T-helper 1 cell (primary cell): ENCODE measurements at places on chromosomes 7 and 10.

DNA sequence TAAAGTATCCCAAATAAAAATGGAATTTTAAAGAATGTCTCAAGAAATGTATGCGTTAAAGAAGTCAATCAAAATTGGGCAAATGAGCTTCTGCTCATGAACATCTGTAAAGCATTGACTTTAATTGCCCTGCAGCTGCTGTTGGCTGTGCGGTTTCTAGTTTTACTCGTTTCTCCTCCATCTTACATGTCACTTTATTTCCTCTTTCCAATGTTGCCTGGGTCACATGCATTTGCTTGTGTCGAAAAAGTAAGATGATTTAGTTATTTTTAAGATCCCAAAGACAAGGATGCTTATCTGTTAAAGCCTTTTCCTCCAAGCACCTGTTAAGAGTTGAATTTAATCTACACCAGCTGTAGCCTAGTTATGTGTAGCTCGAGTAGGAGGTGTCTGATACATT is 310.4 kb downstream of the EXOC4 start:
- no peak for DNase-seq

DNA sequence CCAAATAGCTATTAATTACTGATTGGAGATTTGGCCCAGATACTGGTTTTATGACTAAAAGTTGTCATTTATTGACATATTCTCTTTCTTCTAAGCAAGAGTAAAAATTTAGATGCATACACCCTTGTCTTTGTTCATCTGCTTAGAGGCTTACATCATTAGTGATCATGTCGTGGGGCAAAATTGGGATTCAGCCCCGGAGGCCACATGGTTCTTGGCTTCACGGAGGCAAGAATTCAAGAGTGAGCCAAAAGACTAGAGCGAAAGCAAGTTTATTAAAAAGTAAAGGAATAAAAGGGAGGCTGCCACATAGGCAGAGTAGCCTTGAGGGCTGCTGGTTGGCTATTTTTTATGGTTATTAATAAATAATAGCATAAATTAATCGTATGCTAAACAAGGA is 41.1 kb downstream of the MINPP1 start:
- DNase-seq, result no peak

- DNase-seq, result no peak
These were observed 10.7 kb downstream of the ARMH3 start for GRCh38 chr10:102045292-102045691.

DNA sequence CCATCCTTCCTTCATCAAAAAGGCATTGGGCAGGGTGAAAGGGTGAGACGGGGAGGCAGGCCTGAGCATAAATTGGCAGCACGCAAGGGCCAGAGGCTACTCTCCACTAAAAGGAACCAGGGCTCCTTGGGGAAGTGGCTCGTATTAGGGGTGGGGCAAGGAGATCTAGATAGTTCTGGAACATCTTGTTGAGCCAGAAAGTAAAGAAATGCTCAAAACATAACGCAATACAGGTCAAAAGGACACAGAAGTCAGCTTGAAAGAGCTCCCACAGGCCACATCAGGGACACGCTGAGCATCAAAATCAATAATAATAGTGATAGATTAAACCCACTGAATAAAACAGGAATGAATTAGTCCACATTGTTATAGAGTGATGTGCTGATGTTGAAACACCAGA is 203.1 kb downstream of the ELMO1 start:
- DNase-seq, result no peak

DNA sequence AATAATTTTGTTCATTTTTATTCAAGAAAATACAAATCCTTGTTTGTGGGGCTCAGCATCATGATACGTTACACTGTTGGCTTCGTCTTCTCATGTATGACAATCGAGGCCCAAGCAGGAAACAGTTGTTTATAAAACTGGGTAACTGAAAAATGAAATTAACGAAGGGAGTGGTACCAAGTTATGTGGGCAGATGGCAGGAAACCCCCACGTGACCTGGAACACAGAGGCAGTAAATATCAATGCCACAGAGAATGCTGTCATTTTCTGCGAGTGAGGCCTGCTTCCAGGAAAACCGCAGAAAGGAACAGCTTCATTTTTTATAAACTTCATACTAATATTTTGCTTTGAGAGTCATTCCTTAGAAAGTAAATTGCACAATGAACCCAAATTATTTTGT is 201.0 kb upstream of the ADARB2 start:
- no peak for DNase-seq

GRCh38 chr7:27520815-27521790 is 141.6 kb downstream of the HIBADH start:
- DNase-seq, result no peak

- DNase-seq, result no peak
These were observed 718.3 kb downstream of the GRID1 start for GRCh38 chr10:85648279-85648754.

DNA sequence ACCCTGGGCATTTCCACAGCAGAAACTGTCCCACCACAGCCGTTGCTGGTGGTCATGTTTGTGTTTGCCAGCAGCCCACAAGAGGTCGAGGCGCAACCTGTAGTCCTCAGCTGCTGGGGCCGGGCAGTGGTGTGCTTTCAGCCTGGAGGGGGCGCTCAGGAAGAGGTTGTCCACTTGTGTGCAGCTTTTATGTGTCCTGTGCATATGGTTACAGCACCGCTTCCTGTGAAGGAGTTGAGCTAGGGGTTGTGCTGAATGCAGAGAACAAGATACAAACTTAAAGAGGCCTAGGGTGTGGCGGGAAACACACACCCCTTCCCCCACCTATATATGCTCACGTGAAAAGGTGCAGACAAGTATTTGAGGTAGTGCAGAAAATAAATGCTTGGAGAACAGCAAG is 29.5 kb upstream of the PFKFB3 start:
- peak; percentile 82 for DNase-seq

DNA sequence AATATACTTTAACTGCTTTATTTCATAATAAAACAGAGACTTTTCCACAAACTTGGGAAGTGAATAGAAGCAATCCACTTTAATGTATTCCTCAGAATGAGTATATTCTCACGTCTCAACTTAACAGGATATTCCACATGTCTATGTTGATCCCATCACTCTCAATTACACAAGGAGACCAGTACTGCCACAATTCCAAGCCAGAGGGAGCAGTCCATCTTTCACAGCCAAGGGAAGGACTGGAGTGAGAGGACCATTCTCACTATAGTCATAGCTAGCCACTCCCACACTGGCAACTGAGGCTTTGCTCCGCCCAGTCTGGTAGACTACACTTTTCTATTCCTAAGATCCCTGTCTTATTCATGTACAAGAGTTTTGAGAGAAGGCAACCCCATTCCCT is 553.9 kb downstream of the CNTNAP2 start:
- DNase-seq, result no peak

GRCh38 chr10:67852761-67853160 is 14.8 kb upstream of the DNAJC12 start:
- DNase-seq, result no peak

GRCh38 chr7:31311552-31311951 is 29.0 kb downstream of the NEUROD6 start:
- no peak for DNase-seq

- no peak for DNase-seq
These were observed 40.5 kb upstream of the COMTD1 start for GRCh38 chr10:75276069-75276872.

GRCh38 chr10:3229815-3230214 is 57.2 kb upstream of the PITRM1 start:
- DNase-seq, result no peak

DNA sequence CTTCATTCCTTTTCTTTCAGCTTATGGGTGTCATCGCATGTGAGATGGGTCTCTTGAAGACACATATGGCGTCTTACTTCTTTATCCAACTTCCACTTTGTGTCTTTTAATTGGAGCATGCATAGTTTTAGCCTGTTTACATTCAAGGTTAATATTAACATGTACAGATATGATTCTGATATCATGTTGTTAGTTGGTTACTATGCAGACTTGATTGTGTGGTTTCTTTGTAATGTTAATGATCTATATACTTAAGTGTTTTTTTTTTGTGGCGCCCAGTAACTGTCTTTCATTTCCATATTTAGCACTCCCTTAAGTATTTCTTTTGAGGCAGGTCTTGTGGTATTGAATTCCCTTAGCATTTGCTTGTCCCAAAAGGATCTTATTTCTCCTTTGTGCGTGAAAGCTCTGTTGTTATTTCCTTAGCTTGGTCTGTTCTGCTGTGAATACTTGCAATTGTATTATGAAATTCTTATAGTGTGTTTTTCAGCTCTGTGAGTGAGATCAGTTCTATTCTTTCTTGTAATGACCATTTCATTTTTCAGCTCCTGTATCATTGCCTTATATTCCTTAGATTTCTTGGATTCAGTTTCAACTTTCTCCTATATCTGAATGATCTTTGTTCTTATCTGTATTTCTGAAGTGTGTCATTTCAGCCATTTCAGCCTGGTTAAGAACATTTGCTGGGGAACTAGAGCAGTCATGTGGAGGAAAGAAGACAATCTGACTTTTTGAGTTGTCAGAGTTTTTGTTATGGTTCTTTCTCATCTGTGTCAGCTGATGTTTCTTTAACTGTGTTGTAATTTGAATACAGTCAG is 88.4 kb downstream of the ABCA13 start:
- DNase-seq, result no peak

DNA sequence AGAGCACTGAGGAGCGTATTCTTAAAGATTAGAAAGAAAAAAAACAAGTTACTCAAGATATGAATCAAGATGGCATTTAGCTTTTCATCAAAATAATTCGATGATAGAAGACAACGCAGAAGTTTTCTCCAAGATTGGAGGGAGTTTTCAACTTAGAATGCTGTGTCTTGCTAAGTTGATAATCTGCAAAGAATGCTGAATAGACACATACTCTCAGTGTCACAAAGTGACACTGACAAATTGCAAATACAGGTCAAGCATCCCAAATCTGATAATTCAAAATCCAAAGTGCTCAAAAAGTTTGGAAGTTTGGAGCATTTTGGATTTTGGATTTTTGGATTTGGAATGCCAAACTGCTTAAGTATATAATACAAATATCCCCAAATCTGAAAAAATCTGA is 243.8 kb downstream of the BBS9 start:
- no peak for DNase-seq

- no peak for DNase-seq
These were observed 104.9 kb upstream of the C7orf33 start for GRCh38 chr7:148485618-148486017.

GRCh38 chr7:39073432-39073831 is 95.7 kb downstream of the POU6F2 start:
- DNase-seq, result no peak

DNA sequence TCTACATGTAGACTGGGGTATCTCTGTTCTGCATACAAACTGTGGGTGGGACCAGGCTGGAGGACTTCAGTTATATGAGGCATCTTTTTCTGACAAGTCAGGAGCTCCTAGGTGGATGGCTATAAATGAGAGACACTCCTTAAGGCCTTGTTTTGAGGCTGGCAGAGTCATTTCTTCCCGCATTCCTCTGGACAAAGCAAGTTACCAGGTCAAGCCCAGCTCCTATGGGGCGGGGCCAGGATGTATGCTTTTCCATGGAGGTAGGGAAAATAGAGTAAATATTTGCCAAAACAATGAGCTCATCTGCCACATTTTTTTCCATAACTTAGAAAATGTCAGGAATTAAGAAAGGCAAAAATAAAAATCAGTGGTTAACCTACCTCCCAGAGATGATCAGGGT is 283.4 kb downstream of the GPR37 start:
- no peak for DNase-seq

DNA sequence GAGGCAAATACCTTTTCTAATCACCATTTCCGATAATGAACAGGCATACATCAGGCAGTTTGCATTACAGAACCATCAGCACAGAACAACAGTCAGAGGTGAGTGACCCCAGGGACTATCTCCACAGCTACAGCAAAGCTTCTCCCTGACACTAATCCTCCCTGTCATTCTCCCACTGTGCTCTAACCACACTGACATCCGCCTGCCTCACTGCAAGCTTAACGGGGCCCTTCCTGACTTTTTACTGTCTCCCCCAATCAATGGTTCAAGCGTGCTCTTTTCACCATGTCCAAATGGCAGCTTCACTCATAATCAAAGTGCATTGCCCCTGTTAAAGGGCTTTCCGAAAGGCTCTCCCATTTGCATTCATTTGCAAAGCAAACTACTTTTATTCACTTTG is 196.3 kb downstream of the DNAJC1 start:
- DNase-seq, result no peak

GRCh38 chr10:7206412-7207100 is 204.3 kb downstream of the SFMBT2 start:
- DNase-seq, result no peak

DNA sequence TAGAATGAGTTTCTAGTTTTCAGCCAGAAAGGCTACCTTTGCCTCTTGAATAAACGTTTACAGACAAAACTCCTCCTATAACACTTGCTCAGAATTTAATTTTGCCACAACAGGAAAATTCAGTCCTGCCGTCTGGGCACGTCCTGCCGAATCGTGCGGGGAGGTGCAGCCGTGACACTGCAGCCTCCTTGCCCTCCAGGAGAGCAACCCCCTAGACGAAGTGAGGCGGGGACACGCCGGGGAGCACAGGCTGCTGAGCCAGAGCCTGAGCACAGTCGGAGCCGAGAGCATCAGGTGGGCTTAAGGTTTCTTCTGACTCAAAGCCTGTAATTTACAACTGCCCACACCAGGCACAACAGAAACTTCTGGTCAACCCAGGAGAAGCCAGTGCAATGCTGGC is 102.3 kb downstream of the DYNC2I1 start:
- DNase-seq, result no peak

GRCh38 chr10:5376450-5376849 is 11.7 kb downstream of the UCN3 start:
- no peak for DNase-seq

DNA sequence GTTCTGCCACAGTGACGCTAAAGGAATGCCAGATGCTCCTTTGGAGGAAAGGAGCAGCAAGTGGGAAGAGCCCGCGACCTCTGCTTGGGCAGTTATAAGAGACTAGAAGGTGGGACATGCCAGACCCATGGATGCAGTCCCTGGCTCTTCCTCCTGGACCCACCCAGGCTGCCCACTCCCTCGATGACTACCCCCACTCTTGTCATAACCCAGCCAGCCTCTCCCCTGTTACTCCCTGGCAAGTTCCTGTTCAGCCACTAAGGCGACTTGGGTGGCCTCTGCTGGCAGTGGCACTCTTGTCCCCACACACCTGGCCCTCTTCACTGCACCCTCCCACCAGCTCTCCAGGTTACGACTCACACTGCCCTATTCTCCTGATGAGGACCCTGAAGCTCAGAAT is 33.5 kb downstream of the COL13A1 start:
- DNase-seq, result no peak

- DNase-seq, result no peak
These were observed 249.5 kb upstream of the SORCS1 start for GRCh38 chr10:107413971-107414370.

- DNase-seq, result no peak
These were observed 60.3 kb downstream of the AHCYL2 start for GRCh38 chr7:129285111-129285510.

DNA sequence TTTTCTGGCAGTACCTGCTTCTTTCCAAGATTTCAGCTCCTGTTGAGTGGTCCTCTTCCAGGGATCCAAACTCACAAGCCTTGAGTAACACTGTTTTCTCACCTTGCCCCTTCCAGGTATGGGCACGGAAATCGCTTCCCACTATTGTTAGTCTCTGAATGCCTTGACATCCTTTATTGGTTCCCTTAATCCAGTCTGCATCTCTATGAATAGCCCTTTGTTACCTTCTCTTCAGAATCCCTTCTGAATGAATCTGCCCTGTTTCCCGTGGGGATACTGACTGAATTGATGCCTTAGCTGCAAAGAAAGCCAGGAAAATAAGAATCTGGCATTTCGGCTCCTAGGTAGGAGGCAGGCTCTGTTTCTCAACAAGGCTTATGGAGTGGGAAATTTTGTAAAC is 467.7 kb downstream of the PLXNA4 start:
- no peak for DNase-seq
